Activated CD8-positive, alpha-beta memory T cell treated with anti-CD3 and anti-CD28 coated beads for 4 hours (primary cell): ENCODE measurements at places on chromosomes 1 and 21.

DNA sequence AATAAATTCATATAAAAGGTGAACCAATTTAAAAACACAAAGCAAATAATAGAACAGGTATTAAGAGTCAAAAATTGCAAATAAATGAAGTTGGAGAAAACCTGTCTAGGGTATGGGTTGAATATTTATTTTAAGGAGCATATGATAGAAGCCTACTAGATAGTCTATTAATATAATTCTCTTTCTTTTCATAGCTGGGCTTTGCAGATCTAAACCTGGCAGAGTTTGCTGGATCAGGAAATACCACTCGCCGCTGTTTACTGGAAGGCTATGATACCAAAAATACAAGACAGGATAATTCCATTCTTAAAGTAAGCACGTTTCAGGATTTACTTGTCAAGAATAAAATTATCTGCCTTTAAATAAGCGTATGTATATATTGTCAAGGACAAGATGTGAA is 48.9 kb downstream of the HENMT1 start:
- no peak for DNase-seq

GRCh38 chr1:147786536-147786935 is 26.1 kb upstream of the GJA5 start:
- DNase-seq: no peak

DNA sequence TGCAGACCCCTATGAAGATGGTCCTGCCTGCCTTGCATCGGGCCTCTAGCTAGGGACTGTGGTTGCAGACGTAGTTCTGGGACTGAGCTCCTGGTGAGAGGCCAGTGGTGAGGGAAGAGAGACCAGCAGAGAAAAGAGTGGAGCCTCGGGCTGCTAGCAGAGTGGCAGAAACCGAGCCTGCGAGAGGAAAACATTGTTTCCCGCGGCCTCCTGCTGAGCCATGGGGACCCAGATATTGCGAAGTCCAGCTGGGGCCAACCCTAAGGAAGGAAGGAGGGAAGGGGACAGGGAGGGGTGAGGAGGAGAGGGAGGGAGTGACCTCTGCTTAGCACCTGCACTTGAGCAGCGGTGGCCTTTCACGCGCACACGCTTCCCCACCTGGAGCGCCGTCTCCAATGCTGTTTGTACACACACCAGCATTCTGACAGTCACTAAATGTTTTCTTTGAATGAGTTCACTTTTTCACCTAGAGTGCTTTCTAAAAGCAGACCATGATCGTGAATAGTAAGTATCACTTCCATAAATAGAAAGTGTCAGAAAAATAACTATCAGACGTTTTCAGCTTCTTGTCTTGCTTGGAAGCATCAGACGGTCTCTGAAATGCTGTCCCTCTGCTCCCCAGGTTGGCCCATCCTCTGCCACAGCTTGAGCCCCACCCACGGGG is 2.5 kb upstream of the FNDC10 start:
- no peak for DNase-seq

DNA sequence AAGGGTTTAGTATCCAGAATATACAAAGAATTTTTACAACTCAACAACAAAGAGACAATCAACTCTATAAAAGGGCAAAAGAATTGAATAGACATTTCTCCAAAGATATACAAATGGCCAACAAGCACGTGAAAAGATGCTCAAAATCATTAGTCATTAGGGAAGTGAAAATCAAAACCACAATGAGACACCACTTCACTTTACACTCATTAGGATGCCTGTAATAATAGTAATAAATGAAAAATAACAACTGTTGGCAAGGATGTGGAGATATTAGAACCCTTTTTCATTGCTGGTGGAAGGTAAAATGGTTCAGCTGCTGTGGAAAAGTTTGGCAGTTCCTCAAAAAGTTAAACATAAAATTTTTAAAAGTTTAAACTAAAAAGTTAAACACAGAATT is 7.0 kb upstream of the ABCD3 start:
- no peak for DNase-seq

DNA sequence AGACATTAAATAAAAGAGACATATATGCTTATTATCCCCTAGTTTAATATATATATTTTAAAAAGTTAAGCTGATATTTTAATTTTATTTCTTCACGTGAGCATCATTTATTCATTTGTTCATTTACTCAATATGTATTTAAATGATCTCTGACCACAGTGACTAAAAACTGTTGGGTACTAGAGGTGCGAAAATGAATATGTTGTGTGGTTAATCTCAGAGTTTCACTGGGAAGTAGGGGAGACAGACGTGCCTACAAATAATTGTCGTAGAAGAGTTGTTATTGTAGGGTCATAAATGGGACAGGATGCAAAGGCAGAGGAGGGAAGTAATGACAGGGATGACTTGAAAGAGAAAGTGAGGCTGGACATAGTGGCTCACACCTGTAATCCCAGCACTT is 213.0 kb upstream of the CACYBP start:
- no peak for DNase-seq

- DNase-seq: no peak
Measured at GRCh38 chr1:90987841-90988240, 34.0 kb downstream of the ZNF644 start.

DNA sequence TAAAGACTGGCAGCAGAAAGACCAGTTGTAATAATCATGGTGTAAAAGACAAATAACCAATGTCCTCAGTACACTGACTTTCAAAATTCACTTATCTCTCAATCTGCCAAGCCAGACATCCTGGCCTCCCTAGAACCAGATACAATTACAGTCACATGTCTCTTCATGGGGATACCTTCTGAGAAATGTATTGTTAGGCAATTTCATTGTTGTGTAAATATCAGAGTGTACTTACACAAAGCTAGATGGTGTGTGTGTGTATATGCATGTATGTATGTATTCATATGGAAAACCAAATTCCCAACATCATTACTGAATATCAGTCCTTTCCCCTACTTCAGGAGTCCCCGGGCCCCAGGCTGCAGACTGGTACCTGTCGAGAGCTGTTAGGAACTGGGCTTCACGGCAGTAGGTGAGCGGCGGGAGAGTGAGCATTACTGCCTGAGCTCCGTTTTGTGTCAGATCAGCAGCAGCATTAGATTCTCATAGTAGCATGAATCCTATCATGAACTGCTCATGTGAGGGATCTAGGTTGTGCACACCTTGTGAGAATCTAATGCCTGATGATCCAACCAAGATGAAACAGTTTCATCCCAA is 65.3 kb upstream of the ZNF326 start:
- no peak for DNase-seq

DNA sequence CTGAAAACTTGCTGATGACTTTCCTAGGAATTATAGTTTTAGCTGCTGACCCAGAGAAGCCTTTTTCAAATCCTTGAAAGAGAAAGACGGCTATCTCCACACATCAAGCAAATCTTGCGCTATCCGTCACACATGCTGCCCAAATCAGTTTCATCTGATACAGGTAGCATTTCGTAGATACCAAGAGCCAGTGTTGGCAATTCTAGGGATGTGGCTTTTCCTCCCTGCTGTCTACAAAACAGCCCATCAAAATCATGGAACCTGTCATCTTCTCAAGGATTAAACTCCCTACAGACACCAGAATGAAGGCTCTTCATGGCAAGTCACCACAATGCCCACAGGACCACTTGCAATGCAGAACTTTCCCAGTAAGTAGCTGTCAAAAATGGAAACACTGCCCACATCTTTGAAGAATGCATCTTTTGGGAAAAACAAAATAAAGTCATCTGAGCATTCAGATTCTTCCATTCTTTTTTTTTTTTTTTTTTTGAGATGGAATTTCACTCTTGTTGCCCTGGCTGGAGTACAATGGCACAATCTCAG is 10.4 kb downstream of the STX6 start:
- no peak for DNase-seq

DNA sequence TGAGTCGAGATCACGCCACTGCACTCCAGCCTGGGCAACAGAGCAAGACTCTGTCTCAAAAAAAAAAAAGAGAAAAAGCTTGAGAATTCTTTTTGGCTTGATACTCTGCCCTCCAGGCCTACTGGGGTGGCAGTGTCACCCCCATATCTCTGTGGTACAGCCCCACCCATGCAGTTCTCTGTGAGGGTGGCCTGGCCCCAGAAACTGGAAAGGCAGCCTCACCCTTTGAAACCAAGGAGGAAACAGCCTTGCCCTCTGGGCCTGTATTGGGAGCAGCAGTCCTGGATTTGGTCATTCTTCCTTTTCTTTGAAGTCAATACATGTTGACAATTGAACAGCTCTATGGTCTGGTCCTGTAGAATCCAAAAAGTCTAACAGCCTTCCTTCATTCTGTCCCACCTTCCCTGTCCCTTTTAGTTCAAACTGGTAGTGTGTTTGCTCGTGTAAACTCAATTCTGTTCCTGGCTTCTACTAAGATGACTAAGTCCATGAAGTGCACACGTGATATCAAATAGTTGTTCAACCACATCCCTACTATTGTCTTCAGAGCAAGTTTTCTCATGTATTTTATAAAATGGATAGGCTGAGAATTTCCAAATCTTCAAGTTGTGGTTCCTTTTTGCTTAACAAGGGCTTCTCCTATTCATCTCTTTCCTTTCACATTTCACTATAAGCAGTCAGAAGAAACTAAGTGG is 13.2 kb downstream of the ST7L start:
- DNase-seq: no peak

- no peak for DNase-seq
Measured at GRCh38 chr1:17802945-17803344, 47.8 kb downstream of the ACTL8 start.
